DMS 273 treated with DMSO at 0.1 percent for 48 hours (cell line): ENCODE measurements at places on chromosomes 6 and 20.

DNA sequence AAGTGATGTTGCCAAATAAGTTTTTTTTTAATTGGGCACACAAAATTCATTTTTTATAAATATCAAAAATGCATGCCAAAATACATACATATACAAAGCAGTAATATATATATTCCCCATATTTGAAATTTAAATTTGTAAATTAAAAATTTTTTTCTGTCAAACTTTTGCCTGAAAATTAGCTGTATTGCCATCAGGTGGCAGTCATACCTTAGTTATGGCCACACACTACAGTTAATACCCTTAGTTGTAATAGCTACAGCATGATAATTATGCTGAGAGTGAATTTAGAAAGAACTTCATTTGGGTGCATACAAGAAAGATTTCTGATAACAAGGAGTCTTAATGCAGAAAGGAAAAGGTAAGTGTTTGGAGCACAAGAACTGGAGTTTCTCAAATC lies 46.2 kb upstream of the SDHAF4 start:
- DNase-seq, result no peak

DNA sequence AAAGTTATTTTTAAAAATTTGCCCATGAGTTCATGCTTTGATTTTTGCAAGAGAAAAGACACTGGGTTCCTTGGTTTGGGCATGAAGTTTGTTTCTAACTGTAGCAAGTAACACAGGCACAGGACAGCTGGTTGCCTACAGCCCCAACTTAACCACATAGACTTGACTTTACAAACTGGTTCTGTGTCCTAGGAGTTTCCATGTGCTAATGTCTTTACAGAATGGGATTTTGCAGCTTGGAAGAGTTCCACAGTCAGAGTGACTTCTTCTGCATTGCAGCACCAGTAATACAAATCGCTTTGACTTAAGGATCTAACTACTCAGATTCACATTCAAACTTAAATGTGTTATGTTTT lies 44.3 kb downstream of the OR2B2 start:
- DNase-seq, result no peak

DNA sequence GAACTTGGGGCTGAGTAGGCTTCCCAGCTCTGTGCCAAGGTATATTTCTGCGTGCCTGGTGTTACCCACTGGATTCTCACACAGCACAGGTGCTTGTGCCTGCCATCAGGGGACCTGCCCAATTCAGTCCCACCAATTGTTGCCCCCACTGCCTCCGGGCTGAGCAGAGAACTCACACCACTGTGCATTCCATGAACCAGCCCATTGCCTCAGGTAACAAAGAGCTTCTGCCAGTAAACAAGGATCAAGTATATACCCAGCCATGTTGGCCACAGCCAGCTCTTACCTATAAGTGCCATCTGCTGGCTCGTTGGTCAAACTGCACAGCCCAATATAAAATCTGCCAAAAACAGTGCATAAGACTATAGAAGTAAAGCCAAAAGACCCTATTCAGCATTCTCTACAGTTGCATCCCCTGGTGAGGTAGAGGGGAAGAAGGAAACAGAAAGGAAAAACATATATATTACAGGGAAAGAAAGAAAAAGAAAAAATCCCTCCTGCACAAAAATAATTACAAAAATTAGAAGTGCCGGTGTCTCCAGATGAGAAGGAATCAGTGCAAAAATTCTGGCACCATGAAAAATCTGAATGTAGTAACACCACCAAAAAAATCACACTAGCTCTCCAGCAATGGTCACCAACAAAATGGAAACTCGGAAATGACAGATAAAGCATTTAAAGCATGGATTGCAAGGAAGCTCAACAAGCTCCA lies 241.4 kb downstream of the IBTK start:
- DNase-seq, result no peak

GRCh38 chr6:15588971-15589634 lies 73.7 kb downstream of the DTNBP1 start:
- DNase-seq, result no peak

DNA sequence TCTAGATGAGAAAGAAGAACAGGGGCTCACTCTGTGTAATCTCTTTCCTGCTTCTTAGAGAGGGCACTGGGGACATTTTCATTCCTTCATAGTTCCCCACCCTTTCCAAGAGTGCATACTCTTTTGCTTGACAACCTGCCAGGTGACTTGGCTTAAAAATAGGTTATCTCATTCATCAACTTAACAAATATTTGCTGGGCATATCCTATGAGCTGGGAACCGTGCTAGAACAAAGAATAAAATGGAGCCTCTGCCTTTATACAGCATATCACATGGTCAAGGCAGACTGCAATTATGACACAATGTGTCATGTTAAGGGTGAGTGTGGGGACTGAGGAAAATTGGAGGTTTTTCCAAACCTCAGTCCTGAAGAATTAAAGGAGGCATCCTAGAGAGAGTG lies 209.8 kb upstream of the FOXA2 start:
- DNase-seq, result no peak

GRCh38 chr20:41560970-41561369 lies 57.2 kb downstream of the CHD6 start:
- DNase-seq, result no peak

DNA sequence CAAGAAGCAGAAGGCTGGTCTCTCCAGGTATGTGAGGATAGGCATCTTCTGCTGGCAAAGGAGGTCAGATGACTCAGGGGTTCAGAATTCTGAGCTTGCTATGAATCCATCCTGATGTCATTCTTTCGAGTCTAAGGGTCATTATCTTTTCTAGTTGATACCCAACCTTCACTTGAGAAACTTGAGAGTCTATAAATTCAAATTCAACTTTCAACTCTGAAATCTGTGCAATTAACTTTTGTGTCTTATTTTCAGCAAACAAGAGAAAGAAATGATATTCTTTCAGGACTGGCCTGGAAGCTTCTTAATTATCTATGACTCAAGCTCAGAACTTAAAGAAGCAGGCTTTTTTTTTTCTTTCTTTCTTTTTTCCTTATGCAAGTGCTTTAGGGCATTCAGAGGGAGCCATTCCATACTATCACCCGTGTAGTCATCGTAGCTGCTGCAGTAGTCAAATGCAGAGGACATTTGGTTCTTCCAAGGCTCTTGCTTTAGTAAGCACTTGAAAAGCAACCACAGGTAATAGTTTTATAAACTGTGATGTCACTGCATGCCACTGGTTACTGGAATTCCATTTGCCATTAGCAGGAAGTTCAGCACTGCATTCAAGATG lies 93.0 kb downstream of the ADTRP start:
- no peak for DNase-seq

DNA sequence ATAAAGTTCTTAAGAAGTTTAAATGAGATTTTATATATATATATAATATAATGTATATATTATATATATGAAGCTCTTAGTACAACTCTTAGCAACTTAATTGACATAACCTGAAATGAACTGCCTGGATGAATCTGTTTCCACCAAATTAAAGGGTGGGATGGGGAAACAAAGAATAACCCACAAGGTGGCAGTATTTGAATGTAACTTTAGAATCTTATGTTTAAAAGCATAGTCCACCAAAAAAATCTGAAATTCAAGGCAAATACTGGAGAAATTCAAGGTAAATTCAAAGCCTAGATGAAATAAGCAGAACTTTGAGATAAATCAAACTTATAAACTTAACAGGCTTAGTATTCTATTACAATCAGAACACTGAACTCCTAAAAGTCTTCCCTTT lies 4.4 kb upstream of the IBTK start:
- DNase-seq, result no peak
